Cerebellum (tissue), 4 donors: ENCODE measurements at places on chromosomes 7 and 10. TPM values are rescaled to one million over a fixed set of nuclear protein-coding genes. Genes with fewer than 3 reads are reported as not detected.

Gene LHFPL3
- 33.5 TPM for total RNA-seq

Gene STEAP1
- total RNA-seq: 2.2 TPM

Gene SDK1
- total RNA-seq: 33.1 TPM

Gene PPP1R17
- total RNA-seq: 4.4 TPM

Gene DKK1
- 2.0 TPM for total RNA-seq

Gene AGR2
- total RNA-seq: 1.9 TPM

Gene SEMA3D
- 39.2 TPM for total RNA-seq

Gene ACSM6
- total RNA-seq: not detected

Gene ABCB4
- total RNA-seq: 3.8 TPM

Gene ARF5
- total RNA-seq: 71.7 TPM

Gene EEPD1
- total RNA-seq: 12.1 TPM

Gene EMX2
- 0.09 TPM for total RNA-seq

Gene SLC12A9
- total RNA-seq: 24.4 TPM

Gene ENKUR
- total RNA-seq: 6.4 TPM

Gene C10orf62
- 0.73 TPM for total RNA-seq

DNA sequence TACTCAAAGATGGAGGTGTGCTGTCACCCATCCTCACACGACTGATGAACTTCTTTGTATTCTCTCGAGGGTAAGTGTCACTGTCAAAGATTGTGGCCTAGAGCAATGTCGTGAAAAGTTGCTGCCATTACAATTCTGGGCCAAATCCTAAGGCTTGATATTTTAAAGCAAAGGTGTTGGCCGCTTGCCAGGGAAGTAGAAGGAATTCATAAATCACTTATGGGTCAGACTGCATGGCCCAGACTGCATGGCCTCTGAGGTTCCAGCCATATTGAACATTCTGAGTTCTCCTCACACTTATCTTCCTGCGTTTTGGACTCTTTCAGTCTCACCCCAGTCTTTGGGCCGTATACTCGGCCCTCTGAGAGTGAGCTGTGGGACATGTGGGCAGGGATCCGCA, 8.6 kb downstream of the MEST start:
- no peak for DNase-seq

DNA sequence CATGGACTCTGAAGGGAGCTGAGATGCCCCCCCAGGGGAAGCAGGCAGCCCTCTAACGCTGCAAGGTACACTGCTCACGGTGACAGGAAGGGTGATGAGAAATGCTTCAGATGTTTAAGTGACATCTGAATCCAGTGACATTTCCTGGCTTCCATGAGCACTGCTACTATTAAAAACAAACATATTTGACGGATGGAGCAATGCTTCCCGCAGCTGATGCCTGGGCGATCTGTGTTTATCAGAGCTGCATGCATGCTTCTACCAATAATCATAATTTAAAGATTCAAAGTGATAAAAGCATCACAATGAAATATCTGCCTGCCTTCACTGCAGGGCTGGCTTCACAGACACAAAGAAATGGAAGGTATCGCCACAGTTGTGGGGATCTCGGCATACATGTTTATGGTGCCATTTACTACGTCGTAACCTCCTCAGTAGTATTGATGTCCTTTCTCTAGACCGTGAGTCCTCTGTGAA, 66.1 kb upstream of the AOAH start:
- no peak for DNase-seq

DNA sequence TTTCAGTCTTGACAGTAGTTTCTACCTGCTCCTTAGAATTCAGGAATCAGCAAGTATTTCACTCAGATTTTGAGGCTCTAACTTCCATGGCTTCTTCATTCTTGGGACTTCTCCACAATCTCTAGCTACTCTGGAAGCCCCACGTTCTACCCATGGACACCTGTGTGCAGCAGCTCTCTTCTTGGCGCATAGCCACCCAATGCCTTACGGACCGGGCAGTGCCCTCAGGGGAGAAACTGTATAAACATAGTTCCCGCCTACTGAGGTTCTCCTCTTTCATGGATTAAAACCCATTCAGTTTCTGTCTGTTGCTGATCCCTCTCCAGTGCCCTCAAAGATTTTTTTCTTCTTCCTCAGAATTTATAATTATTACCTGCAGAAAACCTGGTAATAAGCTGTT, 177.1 kb downstream of the SORCS1 start:
- DNase-seq: no peak

- no peak for DNase-seq
These were observed 7.3 kb upstream of the SLC25A13 start for GRCh38 chr7:96329241-96329640.

GRCh38 chr7:154892459-154892858, 110.5 kb downstream of the PAXIP1 start:
- no peak for DNase-seq

GRCh38 chr7:67738958-67739357, 742.3 kb downstream of the TYW1 start:
- peak; percentile 13 for DNase-seq

DNA sequence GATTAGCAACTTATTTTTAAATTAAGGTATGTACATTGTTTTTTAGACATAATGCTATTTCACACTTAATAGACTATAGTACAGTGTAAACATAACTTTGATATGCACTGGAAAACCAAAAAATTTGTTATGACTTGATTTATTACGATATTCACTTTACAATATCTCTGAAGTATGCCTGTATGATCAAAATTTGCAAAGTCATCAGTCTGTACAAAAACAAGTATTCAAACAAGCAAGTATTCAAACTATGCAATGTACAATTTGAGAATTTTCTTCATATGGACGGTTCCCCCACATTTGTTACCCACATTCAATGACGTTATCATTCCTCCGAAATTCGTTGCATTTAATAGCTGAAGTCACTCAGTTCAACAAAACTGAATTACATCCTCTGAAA, 147.9 kb downstream of the AVL9 start:
- no peak for DNase-seq

GRCh38 chr10:89404104-89405047, 10.0 kb upstream of the IFIT5 start:
- DNase-seq: no peak

DNA sequence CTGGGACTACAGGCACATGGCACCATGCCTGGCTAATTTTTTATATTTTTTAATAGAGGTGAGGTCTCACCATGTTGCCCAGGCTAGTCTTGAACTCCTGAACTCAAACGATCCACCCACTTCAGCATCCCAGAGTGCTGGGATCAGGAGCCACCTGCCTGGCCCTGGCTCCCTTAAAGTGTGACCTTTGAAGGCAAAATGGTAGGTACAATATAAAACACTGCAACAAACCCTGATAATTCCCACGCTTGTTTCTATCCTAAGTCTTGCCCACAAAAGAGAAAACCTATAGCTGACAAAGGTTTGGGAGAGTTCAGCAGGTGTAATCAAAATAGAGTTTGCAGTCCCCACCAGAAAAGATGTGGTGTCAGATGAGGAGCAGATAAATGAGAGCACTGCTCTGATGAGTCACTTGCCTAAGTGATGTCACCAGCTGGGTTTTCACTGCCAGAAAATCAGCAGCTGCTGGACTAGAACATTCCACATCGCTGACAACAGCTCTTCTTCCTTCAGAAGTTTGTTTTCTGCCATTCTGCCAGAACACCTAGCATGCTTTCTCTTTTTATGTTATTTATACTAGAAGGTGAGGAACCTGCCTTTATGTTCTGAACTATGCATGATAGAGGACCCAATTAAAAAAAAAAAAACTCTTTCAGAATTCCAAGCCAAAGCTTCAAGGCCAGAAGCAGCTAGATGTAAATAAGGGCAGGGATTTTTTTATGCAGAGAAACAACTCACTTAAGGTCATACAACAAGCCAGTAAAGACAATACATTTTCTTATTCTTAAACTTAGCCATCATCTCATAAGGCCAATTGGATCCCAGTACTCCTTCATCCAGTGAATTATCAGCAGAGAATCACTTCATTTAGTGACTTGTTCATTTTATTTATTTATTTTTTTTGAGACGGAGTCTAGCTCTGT, 18.0 kb downstream of the PURB start:
- no peak for DNase-seq

DNA sequence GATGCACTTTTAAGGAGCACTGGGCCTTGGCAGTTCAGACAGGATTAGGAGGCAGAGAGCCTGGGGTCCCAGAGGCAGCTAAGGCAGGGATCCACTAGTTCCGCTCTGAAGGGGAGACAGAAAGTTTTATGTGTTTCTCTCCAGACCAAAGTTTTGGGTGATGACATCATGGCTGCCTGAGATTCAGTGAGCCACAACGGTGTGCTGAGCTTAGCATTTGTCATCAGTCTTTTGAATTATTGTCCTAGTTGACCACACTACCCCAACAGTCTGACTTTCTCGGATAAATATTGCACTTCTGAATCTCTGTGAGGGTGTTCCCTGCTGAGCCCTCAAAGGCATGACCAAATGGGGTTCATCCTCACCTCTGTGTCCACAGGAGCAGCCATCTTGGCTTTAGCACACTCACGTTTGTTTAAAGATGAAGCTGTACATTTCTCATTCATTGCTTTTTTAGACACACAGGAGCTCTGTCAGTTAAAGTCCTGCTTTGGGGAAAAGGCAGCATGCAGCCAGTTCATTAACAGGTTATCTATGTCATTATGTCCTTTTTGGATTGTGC, 297.7 kb upstream of the LRGUK start:
- no peak for DNase-seq

GRCh38 chr7:2680792-2681490, 7.1 kb upstream of the AMZ1 start:
- peak; percentile 87 for DNase-seq

GRCh38 chr7:16916738-16917137, 35.0 kb upstream of the AGR3 start:
- no peak for DNase-seq

GRCh38 chr7:25093268-25093826, 31.7 kb downstream of the CYCS start:
- no peak for DNase-seq

DNA sequence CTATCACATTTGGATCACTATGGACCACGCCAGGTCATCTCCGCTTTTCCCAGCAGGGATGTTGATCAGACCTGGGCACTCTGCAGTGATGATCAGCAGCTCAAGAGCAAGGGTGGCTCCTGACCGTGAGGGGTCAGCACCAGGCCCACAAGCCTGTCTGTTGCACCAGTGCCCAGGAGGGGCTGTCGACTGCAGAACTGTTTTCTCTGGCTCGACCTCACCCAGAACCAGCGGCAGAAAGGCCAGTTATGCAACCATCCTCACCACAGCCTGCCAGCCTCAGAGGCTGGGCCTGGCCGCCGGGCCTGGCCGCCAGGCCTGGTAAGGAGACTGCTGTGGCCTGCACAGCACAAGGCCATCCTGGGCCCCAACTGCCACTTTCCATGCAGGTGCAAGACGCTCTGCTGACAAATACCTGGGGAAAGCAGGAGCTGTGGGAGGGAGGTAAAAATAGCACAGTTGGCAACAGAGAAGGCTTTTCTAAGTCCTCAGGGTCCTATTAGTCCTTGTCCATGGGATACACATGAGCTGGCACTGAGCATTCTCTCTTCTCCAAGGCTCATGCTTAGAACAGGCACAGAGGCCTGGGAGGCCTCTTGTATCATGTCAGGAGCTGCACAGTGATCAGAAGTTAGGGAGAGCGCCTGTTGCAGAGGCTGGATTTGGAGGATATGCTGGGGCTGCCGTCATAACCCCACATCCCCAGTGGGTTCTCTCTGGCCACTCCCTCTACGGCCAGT, 17.5 kb downstream of the KCNMA1 start:
- DNase-seq: no peak

DNA sequence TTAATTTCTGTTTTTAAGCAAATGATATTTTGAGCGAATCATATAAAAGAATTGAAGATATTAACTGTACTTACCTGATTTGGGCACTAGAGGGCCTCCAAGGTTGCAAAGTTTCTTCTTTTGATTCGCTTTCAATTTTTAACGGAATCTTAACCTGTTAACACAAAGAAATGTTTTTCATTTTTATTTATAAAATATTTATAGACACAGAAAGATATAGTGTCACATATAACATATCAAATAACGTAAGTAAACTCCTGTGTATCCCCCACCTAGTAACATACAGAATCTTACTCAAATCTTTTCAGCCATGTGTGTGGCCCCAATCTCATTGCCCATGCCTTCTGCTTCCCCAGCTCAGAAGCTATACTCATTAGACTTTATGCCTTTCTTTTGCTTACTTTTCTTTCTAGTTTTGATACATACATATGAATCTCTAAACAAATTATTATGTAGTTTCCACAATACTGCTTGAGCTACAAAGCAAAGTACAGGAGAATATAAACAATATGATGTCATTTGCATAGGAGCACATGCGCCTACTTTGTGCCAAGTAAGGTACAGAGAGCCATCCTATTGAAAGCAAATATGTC, 49.5 kb upstream of the ZPBP start:
- DNase-seq: peak; percentile 17

DNA sequence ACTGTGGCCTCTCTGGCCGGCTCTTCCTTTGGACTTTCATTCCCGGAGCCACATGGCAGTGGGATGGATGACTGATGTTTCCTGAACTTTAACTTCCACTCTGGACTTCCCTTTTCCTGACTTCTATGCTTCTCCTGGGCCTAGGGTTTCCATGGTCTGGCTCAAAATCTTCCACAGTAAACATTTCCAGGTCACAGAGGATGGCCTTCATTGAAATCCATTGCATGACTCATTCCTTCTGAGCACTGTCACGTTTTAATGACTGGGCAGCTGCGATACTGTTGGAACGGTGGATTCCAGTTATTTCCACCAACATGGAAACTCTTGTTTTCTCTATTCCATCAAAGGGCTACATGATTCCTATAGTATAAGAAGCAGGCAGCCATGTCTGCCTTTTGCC, 24.4 kb upstream of the ZNF273 start:
- no peak for DNase-seq

GRCh38 chr7:149727899-149728476, 45.4 kb downstream of the ZNF467 start:
- DNase-seq: no peak

- DNase-seq: no peak
These were observed 42.6 kb upstream of the ECHDC3 start for GRCh38 chr10:11699550-11700097.

GRCh38 chr10:132632851-132633684, 95.5 kb downstream of the INPP5A start:
- DNase-seq: no peak

GRCh38 chr10:47183704-47184041, 116.3 kb upstream of the GDF10 start:
- DNase-seq: no peak

DNA sequence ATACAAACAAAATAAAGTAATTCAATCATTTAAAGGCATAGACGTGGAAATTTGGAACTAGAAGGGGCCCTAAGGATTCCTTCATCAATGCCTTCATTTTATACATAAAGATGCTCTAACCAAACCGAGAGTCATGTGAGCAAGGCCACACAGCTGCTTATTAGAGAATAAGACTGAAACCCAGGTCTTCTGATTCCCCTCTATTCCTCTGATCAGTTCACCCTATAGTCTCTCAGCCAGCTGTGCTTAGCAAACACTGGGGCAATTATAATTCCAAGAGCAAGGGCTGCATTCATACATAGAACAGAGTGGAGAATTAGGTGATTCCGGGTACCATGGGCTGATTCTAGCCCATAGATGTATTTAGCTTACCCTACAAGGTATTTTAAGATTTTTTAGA, 9.7 kb upstream of the XPNPEP1 start:
- no peak for DNase-seq

- DNase-seq: no peak
These were observed 143.4 kb upstream of the LSM8 start for GRCh38 chr7:118040562-118040961.

- DNase-seq: no peak
These were observed 34.0 kb downstream of the PRSS2 start for GRCh38 chr7:142804728-142805207.
